ENCODE measurements at places on chromosomes 5 and 9.

DNA sequence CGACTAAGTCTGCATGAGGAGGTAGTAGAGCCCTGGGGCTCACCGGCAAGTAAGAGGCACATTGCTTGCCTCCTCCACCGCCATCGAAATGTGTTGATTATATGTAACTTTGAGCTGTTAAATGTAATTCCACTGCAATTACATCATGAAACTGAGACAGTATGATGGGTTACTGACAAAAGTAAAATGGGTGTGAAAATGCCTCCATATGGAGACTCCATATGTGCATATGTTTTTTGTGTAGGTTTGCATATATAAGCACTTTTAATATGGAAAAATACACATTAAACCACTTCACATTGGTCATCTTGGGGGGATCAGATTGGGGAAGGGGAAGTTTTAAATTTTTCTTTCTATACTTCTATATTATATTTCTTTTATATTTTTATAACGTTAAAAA is 29.8 kb downstream of the NFIL3 start:
- no peak for DNase-seq

GRCh38 chr5:103505581-103506305 is 56.8 kb downstream of the NUDT12 start:
- DNase-seq = peak; percentile 96

DNA sequence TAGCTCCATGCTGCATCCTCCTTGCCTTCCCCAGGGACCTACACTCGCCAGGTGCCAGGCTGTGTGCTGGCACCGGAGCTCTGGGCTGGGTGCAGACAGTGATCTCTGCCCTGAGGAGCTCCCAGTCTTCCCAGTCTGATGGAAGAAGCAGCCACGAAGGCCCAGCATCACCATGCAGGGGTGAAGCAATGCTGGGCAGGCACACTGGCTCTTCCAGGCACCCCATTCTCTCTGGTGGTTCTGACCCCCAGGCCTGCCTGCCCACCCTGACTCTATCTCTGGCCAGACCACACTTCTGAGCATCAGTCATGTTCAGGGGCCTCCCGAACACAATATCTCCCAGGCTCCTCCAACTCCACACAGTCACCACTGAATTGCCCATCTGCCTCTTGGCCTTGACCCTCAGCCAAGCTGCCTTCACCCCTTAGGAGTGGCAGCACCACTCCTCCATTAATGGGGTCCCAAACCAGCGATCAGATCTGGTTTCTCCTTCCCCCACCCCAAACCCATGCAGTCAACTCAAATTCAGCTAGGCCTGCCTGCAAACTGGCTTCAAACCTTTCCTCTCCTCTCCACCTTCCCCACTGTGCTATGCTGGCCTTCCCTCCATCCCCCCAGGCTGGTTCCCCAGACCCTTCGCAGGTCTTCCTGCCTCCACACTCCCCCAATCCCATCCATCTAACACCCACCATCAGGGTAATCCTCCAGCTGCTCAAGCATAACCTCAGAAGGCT is 102.7 kb upstream of the MVB12B start:
- no peak for DNase-seq

- DNase-seq = no peak
Measured at GRCh38 chr9:840343-840742, 1.2 kb upstream of the DMRT1 start.

GRCh38 chr5:57989378-57989777 is 470.5 kb downstream of the PLK2 start:
- no peak for DNase-seq

DNA sequence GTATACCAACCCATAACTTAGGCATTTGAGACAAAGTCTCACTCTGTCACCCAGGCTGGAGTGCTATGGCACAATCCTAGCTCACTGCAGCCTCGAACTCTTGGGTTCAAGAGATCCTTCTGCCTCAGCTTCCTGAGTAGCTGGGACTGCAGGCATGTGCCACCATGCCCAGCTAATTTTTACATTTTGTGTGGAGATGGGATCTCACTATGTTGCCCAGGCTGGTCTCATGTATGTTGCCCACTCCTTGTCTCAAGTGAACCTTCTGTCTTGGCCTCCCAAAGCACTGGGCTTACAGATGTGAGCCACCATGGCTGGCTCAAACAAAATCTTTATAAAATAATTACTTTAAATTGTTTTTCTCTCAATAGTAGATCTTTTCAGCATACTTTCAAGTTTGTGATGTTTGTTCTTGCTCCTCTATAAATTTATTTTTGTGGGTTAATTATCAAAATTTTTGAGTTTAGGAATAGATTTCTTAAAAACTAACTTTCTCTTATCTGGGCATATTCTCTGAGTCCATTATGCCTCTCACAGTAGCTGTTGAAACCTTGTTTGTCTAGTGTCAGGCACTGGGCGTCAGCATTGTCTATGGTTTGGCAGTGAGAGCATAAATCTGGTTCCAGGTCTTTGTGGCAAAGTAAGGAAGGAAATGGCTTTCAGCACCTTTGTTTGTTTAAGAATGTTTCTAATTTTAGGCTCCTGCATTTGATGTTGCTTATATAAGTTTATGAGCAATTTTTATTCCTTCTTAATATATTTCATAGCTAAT is 38.7 kb downstream of the NLN start:
- peak; percentile 72 for DNase-seq

GRCh38 chr9:24011009-24011717 is 185.1 kb upstream of the ELAVL2 start:
- DNase-seq = no peak

DNA sequence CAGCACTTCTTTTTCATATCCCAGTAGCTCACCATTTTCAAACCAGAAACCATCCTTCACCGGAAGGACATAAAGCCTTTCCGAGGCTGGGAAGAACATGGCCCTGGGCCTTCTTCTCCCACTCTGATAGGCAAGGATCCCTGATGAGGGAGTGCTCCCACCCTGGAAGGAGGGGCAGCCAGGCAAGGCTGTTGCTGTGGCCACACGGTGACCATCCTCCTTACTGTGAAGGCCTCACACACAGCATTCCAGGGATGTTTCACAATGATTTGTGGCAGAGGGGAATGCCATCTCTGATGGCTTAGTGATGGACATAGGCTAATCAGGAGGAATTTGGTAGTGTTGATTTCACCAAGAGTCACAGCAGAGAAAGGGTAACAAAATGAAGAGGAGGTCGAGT is 130.7 kb downstream of the ADAMTS12 start:
- peak; percentile 82 for DNase-seq

All from fibroblast of upper back skin (primary cell).